Effector memory CD8-positive, alpha-beta T cell (primary cell): ENCODE measurements at places on chromosomes 1 and 21.
A peak's percentile ranks its signal among the peaks of the same experiment; 100 is the strongest.

- peaks cover 3% of the 10 kb centered on the region for H3K27me3 ChIP-seq
- H3K27ac ChIP-seq, result no peak overlapping the region
- no peak overlapping the region for H3K4me3 ChIP-seq
- H3K36me3 ChIP-seq, result no peaks in the 10 kb centered on the region
- no peaks in the 10 kb centered on the region for H3K4me1 ChIP-seq
- no peak for DNase-seq
Measured at GRCh38 chr1:50189369-50189768, 80.6 kb downstream of the ELAVL4 start.

DNA sequence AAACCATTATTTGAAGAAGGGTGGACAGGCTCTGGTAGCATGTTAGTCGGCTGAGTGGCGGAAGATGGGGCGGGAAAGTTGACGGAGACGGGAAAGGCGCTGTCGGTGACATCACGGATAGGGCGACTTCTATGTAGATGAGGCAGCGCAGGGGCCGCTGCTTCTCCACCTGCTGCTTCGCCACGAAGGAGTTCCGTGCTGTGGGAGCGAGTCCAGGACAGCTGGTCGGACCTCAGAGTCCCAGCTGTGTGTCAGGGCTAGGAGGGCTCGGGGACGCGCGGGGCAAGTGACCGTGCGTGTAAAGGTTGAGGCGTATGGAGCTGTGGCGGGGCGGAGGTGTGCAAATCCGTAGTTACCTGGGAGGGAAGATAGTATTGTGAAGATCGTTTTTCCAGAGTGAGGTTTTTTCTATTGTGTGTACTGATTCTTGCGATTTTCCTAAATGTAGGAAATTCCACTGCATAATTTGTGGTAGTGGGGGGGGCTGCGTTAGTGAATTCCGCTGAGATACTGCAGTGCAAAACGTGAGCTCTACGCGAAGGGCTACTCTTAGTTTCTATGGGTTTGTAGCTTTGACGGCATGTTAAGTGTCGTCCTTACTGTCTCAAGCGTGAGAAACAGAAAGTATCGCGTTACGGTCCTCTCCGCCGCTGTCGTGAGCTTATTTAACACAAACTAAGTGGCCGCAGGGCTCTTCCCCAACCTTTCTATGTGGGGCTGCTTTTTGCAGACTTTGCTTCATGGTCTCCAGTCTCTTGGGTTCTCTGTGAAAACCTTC is 111.2 kb upstream of the NBPF11 start:
- H3K4me1 ChIP-seq, result peaks cover 12% of the 10 kb centered on the region
- H3K27me3 ChIP-seq, result no peaks in the 10 kb centered on the region
- peak overlapping the region; percentile 93 for H3K27ac ChIP-seq
- H3K36me3 ChIP-seq, result peaks cover 21% of the 10 kb centered on the region

DNA sequence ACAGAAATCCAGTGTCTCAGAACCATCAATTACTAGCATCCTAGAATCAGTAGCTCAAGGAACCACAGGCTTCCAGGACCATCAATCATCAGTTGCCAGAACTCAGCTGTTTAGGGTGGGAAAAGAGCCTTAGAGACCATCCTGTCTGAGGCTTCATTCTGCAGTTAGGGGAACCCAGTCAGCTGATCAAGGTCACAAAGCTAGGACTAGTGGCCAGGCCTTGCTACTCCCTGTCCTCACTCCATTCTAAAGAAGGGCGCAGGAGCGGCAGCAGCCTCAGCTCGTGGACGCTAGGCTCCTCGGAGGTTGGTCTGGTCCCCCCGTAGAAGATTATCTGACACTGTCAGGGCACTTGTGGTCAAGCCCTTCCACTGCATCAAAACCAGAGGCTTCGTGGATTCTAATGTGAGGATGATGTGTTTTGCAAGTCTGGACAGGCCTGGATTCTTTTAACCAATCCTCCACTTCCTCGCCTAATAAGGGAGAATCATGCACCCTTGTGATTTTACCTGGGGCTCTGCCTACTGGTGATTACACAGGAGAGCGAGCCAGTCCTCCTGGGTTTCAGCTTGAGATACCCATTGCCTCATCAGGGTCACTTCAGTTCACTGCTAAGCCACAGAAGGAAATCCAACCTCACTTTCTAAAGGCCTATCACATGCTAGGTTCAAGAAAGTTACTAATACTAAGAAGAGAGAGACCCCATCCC is 41.7 kb upstream of the IFFO2 start:
- DNase-seq, result no peak
- H3K4me1 ChIP-seq, result peaks cover 10% of the 10 kb centered on the region
- H3K27ac ChIP-seq, result no peak overlapping the region

DNA sequence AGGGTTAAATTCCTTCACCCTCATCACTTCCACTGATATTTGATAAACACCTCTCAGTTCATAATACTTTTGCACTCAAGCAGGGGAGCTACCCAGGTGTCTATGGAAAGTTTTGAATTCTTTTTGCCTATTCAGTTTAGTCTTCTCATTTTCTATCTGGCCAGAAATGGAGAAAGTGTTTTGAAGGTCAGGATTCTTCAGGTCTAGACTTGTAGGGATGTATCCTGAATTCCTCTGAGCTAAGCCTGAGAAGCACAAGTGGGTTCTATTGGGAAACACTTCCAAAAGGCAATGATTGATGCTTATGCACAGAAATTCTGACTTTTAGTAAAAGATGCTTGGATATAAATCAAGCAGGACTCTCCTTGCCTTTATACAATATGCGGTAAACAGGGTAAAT is 217.8 kb upstream of the HOOK1 start:
- H3K4me3 ChIP-seq, result no peak overlapping the region
- no peak for DNase-seq
- no peaks in the 10 kb centered on the region for H3K36me3 ChIP-seq
- no peaks in the 10 kb centered on the region for H3K27me3 ChIP-seq
- H3K4me1 ChIP-seq, result no peaks in the 10 kb centered on the region
- no peak overlapping the region for H3K27ac ChIP-seq

DNA sequence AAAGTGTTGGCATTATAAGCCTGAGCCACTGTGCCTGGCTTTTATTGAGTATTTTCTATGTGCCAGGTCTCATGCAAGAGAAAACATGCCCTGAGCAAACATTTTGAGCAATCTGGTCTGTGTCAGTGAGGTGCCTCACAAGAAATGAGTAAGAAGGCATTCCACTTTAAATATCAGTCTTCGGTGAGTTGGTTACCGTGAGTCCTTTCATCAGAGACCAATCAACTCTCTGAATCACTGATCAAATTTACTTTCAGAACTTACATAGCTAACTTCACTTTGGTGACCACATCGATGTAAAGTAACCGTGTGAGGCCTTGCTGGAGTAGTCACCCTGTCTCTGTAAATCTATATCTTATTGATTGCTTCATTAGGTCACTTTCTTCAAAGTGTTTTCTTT is 14.3 kb upstream of the DDX59 start:
- H3K27ac ChIP-seq, result no peak overlapping the region
- DNase-seq, result no peak
- peaks cover 21% of the 10 kb centered on the region for H3K27me3 ChIP-seq
- no peaks in the 10 kb centered on the region for H3K36me3 ChIP-seq

- H3K4me3 ChIP-seq, result peak overlapping the region; percentile 61
- no peak overlapping the region for H3K27ac ChIP-seq
- H3K27me3 ChIP-seq, result peaks cover 25% of the 10 kb centered on the region
- peaks cover 3% of the 10 kb centered on the region for H3K36me3 ChIP-seq
Measured at GRCh38 chr1:27011976-27012563, 580 bp downstream of the TENT5B start.

DNA sequence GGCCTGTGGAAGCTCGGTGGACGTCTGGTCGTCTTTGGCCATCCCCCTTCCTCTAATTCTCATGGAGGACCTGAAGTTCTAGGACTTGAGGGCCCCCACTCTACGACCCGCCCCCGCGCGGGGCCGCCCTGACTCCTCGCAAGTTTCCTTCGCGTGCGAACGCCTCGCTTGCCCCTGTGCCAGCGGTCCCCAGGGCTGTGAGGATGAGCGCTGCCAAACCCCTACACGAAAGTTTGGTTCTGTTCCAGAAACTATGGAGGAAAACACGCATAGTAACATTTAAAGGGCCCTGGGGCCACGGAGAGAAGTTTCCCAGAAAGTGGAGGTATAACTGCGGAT is 304 bp upstream of the GNG12 start:
- H3K36me3 ChIP-seq, result no peaks in the 10 kb centered on the region
- peak overlapping the region; percentile 71 for H3K4me3 ChIP-seq
- no peak overlapping the region for H3K27ac ChIP-seq

GRCh38 chr21:42118901-42119300 is 47.8 kb downstream of the UMODL1 start:
- peaks cover 14% of the 10 kb centered on the region for H3K4me1 ChIP-seq
- no peak overlapping the region for H3K27ac ChIP-seq
- no peaks in the 10 kb centered on the region for H3K36me3 ChIP-seq
- no peak for DNase-seq
- H3K4me3 ChIP-seq, result no peak overlapping the region

DNA sequence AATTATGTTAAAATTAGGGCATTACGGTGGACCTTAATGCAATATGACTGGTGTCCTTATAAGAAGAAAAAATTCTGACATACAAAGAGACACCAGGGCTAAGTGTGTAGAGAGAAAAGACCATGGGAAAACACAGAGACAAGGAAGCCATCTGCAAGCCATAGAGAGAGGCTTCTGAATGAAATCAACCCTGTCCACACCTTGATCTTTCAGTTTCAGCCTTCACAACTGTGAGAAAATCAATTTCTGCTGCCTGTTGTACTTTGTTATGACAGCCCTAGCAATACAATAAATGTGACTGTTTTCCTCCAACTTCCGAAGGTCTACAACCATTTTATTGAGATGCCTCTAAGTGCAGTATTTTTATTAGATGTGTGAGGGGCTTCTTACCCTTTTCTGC is 1407.2 kb downstream of the MRPL39 start:
- no peaks in the 10 kb centered on the region for H3K27me3 ChIP-seq
- no peaks in the 10 kb centered on the region for H3K4me1 ChIP-seq
- DNase-seq, result no peak
- no peaks in the 10 kb centered on the region for H3K36me3 ChIP-seq
- no peak overlapping the region for H3K27ac ChIP-seq

DNA sequence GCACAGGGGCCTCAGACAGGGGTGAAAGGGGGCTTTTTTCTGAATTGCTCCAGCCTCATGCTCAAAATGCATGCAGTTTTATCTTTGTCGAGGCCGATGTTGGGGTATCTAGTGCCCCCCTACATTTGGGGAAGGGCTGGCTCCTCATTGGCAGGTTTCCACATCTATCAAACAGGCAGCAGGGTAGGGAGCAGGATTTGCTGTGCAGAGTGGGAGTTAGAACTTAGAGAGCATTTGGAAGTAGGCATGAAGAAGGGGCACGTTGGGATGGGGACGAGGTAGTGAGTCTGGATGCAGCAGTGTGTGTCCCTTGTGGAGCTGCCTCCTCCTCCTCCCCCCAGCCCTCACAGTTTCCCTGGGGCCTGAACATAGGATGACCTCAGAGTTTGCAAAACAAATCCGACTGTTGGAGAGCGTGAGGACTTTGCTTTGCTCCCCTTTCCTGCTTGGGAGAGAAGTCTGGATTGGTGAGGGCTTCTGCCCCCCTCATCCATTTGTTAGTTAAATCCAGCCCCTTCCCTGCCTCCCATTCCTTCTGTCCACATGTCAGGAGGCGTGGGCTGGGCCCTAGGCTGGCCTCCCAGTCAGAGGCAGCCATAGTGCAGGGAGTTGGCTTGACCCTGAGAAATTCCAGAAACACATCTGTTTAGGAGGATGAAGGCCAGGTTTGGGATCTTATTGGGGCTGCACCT is 36.9 kb upstream of the GPR37L1 start:
- no peaks in the 10 kb centered on the region for H3K4me1 ChIP-seq
- DNase-seq, result no peak
- no peaks in the 10 kb centered on the region for H3K36me3 ChIP-seq
- H3K4me3 ChIP-seq, result no peak overlapping the region
- H3K27me3 ChIP-seq, result peaks cover 5% of the 10 kb centered on the region

GRCh38 chr1:109069294-109069693 is 6.5 kb downstream of the TAF13 start:
- DNase-seq, result no peak
- H3K27ac ChIP-seq, result no peak overlapping the region
- H3K27me3 ChIP-seq, result no peaks in the 10 kb centered on the region
- peaks cover 44% of the 10 kb centered on the region for H3K36me3 ChIP-seq
- H3K4me3 ChIP-seq, result no peak overlapping the region

DNA sequence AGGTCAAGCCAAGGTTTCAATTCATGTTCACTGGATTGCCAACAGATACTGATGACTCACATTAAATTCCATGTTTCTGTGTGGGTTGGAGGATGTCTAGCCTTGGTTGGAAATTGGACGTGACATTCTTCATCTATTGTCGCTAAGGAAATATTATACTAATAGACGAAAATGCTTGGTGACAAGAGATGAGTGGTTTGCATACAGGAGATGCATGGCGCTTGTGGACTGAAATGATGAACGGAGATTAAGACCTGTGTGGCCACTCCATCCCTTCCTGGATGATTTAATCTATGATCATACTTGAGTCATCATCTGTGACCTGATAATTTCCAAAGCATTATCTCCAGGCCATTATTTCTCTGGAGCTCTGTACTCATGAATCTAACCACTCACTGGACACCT is 97.0 kb upstream of the CD34 start:
- H3K4me3 ChIP-seq, result no peak overlapping the region
- peaks cover 18% of the 10 kb centered on the region for H3K27me3 ChIP-seq
- H3K36me3 ChIP-seq, result no peaks in the 10 kb centered on the region
- no peaks in the 10 kb centered on the region for H3K4me1 ChIP-seq
- H3K27ac ChIP-seq, result no peak overlapping the region
- no peak for DNase-seq

- peaks cover 23% of the 10 kb centered on the region for H3K4me1 ChIP-seq
- H3K4me3 ChIP-seq, result peak overlapping the region; percentile 73
- peak overlapping the region; percentile 38 for H3K27ac ChIP-seq
- H3K27me3 ChIP-seq, result peaks cover 30% of the 10 kb centered on the region
- no peak for DNase-seq
Measured at GRCh38 chr1:35708441-35708921, 10.2 kb downstream of the C1orf216 start.

- H3K36me3 ChIP-seq, result peaks cover 6% of the 10 kb centered on the region
- no peaks in the 10 kb centered on the region for H3K27me3 ChIP-seq
- no peak for DNase-seq
- H3K4me1 ChIP-seq, result peaks cover 13% of the 10 kb centered on the region
- H3K4me3 ChIP-seq, result no peak overlapping the region
- no peak overlapping the region for H3K27ac ChIP-seq
Measured at GRCh38 chr1:42963378-42964043, 4.8 kb upstream of the SLC2A1 start.

DNA sequence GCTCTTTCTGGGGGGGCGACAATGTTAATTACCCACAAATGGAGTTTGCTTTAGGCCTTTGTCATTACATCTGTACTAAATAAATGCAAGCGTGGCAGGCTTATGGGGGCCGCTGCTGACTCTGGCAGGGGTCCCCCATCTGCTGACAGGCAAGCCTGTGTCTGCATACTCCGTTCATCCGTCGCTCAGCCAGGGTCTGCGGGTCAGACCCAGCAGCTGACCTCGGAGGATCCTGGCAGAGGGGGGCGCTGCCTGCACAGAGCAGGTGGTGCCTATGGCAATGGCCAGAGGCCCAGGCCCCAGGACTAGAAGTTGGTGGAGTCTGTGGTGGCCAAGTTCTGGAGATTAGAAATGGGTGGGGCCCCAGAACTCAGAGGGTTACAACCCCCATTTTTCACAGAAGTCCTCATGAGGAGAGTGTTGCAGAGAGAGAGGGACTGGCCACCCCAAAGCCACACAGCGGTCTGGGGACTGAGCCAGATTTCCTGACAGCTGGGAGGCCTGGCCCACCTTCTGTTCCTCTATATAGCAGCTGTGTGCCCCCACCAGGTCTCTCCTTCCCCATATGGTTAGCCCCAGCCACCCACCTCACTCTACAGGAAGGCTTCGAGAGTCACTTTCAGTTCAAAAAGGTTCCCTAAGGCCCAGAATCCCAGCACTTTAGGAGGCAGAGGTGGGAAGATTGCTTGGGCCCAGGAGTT is 31.0 kb downstream of the TTC39A start:
- DNase-seq, result no peak
- no peak overlapping the region for H3K4me3 ChIP-seq
- H3K36me3 ChIP-seq, result no peaks in the 10 kb centered on the region
- H3K27me3 ChIP-seq, result no peaks in the 10 kb centered on the region
- no peak overlapping the region for H3K27ac ChIP-seq
